Stimulated activated CD4-positive, alpha-beta T cell treated with anti-CD3 and anti-CD28 coated beads, TNF-alpha, amount 100 ng/mL, for 48 hours (primary cell): ENCODE measurements at places on chromosomes 6 and 20.

- peak; percentile 61 for DNase-seq
Measured at GRCh38 chr20:36572701-36573102, 695 bp upstream of the TGIF2 start.

- DNase-seq: no peak
Measured at GRCh38 chr6:37492991-37493660, 6.6 kb downstream of the CCDC167 start.

GRCh38 chr6:48048451-48049146 is 62.4 kb downstream of the PTCHD4 start:
- DNase-seq: no peak

GRCh38 chr6:80029470-80029869 is 25.0 kb downstream of the TTK start:
- no peak for DNase-seq

GRCh38 chr6:151288712-151289398 is 49.1 kb downstream of the AKAP12 start:
- no peak for DNase-seq

- no peak for DNase-seq
Measured at GRCh38 chr6:760982-761955, 68.3 kb upstream of the EXOC2 start.

- no peak for DNase-seq
Measured at GRCh38 chr20:39853636-39854035, 835.4 kb downstream of the MAFB start.

DNA sequence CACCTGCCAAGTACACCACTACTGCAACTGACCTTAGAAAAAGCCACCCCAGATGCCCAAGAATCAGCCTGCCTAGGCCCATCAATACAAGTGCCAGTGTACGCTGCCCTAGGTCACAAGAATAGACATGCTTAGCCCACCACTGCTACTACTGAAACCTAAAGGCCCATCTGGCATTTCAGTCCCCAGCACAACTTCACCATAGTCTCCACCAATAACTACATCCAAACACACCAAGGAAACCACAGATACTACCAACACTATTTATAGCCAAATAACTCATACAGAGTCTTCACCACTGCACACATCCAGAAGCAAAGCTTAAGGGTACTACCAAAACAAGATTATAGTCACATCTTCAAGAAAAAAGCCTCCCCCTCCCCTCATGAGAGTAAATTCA is 28.2 kb downstream of the TREML4 start:
- DNase-seq: no peak

DNA sequence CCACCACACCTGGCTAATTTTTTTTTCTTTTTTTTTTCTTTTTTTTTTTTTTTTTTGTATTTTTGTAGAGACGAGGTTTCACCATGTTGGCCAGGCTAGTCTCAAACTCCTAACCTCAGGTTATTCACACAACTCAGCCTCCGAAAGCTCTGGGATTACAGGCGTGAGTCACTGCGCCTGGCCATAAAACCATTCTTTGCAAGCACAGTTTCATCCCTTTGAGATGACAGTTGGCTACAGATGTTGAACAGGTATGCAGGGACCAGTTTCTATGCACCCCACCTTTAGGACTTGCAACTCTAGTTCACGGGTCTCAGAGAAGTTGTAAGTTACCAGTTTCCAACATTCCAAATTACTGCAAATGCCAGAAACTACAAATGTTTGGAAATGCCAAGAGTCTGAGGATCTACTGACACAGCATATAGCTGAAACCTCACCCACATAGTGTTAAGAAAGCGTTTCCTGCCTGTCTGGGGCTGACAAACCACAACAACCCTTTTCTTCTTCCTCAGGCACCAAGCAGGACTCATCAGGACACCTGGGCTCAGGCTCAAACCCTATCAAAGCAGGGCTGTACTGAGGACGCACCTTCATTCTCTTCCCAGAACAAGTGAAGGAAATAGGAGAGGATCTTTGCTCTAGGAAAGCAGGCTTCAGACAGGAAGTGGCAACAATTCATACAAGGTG is 22.9 kb downstream of the ARHGAP18 start:
- peak; percentile 23 for DNase-seq

DNA sequence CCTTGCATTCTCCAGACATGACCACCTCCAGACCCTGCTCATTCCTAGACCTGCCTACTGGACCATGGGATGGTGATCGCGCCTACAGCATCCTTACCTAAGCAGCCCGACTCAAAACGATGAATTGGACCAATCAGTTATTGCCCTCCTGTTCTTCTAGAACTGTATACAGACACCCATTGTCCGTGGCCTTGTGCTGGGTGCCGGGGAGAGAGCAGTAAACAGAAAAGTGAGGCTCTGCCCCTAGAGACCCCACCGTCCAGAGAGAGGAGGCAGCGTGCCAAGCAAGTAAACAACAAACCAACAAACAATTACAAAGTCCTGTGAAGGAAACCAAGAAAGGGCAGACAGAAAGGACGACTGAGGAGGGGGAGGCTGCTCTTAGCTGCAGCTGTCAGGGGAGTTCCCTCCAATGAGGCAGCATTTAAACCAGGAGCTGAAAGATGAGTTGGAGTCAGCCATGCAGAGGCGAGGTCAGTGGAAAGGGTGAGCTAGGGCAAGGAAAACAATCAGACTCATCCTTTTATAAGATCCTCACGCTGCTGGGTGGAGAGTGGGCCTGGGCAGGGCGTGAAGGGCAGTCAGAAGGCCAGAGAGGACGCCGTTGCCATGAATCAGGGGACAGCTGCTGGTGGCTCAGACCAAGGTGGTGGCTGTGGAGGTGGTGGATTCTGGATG is 37.6 kb upstream of the BLCAP start:
- DNase-seq: no peak

DNA sequence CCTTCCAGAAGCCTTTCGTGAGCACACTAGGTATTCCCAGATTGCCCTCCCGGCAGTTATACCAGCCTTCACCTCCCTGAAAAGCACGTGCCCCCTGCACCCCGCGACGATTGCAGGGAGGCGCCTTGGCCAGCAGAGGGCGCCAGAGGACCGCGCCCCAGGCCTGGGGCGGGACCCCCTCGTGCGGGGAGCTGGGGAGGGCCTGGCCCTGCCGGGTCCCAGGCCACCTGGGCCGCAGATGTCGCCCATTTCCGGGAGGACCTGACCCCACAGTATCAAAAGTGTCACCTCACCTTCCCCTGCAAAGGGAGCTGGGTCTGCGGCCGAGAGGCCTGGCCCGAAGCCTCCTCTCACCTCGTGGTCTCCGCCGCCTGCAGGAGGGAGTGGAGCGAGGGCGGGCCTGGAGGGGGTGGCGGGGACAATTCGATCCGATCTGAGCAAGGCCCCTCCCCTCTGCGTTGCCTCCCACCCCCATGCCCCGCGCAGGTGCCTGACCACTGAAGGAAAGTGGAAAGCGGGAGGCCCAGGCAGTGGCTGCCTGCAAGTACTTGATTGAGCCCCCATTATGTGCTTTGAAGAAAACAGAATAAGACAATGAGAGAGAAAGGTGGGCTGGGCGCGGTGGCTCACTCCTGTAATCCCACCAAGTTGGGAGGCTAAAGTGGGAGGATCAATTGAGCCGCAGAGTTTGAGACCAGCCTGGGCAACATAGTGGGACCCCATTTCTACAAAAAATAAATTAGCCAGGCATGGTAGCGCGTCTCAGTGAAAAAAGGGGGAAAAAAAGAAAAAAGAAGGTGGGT is 3.5 kb upstream of the SNAI1 start:
- peak; percentile 41 for DNase-seq

DNA sequence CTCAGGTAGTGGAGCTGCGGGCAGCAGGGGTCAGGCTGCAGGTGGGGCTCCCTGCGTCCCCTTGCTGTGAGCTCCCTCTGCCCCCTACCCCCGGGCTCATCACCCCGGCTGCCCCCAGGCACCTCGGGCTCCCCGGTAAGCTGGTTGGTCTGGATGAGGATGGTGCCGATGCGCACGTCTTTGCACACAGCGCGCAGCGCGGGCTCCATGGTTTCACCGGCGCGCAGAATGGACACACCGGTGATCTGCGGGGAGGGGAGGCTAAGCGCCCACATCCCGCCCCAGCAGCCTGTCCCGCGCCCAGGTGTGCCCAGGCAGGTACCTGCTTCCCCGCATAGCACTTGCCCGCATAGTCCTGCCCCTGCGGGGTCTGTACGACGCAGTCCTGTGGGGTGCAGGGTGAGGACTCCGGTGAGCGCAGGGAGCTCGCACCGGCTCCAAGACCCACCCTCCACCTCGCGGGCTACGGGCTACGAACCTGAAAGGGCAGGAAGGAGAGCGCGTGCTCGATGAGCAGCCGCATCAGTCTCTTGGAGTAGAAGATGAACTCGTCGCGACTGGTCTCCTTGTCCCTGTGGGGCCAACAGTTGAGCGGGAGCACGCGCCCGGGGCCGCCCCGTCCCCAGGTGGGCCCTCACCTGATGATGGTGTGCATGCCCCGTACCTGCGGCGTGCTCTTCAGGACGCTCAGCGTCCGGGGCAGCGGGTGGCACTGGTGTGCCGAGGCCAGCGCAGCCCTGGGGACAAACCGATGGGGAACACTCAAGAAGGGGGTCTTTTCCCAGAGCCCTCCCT is 15.5 kb downstream of the UCKL1 start:
- no peak for DNase-seq

- DNase-seq: no peak
Measured at GRCh38 chr6:143961066-143961465, 47.0 kb downstream of the PLAGL1 start.

DNA sequence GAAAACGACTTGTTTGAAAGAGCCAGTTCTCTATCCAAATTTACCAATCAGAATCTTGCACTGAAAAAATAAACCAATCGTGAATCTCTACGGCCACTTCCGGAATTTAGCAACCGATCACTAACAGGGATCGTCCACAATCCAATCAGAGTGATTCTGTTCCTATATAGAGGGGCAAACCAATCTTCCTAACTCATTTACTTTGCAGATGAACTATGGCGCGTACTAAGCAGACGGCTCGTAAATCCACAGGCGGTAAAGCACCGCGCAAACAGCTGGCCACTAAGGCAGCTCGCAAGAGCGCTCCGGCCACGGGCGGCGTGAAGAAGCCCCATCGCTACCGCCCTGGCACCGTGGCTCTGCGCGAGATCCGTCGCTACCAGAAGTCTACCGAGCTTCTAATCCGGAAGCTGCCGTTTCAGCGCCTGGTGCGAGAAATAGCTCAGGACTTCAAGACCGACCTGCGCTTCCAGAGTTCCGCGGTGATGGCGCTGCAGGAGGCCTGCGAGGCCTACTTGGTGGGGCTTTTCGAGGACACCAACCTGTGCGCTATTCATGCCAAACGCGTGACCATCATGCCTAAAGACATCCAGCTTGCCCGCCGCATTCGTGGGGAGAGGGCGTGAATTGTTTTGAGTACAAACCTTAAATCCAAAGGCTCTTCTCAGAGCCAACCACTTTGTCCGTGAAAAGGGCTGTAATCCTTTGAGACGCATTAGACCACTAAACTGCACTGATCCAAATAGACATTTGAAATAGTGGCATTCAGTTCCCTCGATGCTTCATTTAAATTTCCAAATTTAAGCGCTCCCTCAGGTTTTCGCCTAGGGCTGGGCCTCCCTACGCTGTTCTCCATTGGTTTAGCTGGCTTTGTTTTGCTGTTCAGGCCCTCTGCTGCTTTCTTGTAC is 138.0 kb downstream of the HFE start:
- DNase-seq: no peak

- no peak for DNase-seq
Measured at GRCh38 chr20:39082622-39083398, 120.7 kb downstream of the DHX35 start.

DNA sequence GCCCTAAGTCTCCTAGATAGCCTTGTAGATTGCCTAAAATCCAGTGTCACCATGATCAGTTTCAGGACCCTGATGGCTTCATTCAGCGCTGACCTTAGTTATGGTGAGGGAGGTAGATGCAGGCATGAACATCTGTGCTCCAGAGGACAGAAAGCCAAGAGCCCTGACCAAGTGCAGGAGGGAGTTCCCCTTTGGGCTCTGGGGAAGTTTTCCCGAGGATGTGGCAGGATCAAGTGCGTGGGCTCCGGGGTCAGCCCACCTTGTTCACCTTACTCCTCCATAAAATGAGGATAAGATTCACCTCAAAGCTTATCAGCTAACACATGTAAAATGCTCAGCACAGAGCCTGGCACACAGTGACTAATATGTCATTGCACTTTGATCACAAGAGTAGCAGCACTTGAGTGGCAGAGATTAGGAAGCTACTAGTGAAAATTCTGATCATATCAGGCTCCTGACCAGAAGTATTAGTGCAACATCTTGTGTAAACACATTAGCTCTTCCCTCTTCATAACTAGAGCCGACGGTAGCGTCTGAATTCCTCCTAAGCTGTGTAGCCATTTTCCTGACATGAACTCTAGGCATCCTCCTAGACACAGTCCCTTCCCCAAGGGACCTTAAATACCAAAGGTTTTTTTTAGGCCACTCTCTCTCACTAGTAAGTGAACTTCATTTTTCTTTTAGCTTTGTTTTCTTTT is 125.2 kb downstream of the SULF2 start:
- no peak for DNase-seq

GRCh38 chr6:145336119-145336518 is 399.2 kb downstream of the EPM2A start:
- DNase-seq: no peak

GRCh38 chr20:31579245-31579644 is 25.8 kb upstream of the ID1 start:
- DNase-seq: no peak

GRCh38 chr20:60345106-60345505 is 386.9 kb downstream of the CDH26 start:
- no peak for DNase-seq

- no peak for DNase-seq
Measured at GRCh38 chr20:20365480-20366161, 2.3 kb upstream of the INSM1 start.

DNA sequence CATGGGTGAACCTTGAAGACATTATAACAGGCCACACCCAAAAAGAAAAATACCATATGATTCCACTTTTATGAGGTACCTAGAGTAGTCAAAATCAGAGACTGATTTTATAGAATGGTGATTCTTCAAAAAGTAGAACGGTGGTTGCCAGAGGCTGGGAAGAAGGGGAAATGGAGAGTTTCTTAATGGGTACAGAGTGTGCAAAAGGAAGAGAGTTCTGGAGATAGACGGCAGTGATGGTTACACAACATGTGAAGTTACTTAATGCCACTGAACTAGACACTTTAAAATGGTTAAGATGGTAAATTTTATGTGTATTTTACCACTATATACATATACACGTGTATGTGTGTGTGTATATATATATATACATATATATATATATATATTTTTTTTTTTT is 80.8 kb downstream of the PRND start:
- no peak for DNase-seq

DNA sequence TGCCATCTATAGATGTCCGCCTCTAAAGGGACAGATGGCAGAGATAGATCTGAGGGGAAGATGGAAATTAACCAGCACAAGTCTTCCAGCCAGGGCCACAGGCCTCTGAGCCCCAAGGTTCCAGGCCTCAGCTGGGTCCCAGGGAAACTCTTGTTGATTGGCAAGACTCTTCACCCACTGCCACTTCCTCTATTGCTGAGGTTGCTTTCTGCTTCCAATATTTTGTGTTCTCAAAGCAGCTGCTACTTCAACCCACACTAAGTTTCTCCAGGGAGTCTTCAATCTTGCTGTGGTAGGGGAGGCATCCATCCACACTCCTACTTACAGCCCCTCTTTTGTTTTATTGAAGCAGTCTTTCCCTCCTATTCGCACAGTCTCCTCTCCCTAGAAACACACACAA is 36.4 kb upstream of the SASH1 start:
- no peak for DNase-seq
